ENCODE measurements at places on chromosomes 12 and 14.

DNA sequence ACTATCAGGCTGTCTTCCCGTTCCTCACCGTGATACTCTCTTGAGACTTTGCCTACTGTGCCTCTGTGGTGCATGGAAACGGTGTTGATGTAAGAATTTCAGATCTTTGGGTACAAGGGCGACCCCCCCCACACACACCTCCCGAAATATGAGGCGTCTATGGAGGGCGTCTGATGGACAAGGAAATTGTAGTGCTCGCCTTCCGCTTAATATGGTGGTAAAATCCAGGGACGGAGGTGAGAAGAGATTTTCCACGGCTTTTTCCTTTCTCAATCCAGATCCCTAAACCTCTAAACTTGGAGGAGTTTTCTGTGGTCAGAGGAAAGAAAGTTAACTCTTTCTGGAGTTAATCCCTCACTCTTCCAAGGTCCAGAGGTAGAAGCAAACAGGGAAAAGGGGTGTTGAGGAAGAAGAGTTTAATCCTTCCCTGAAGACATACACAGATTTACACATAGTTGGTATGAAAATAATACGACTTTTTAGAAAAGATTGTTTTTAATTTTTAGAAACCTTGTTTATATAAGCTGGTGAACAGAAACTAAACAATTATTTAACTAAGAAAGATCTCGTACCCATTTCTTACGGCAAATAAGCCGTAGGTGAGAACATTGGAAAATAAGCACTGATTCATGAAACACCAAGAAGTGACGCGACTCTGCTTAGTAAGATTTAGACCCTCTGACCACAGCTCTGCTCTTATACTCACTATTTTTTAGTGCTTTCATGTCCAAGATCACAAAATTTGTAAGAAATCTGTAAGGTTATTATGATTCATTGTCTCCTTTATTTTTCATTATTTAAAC, 23.1 kb upstream of the RNASE12 start:
- peak; percentile 42 for DNase-seq

GRCh38 chr12:89783359-89784060, 74.9 kb upstream of the ATP2B1 start:
- no peak for DNase-seq

- DNase-seq: no peak
These were observed 111.8 kb downstream of the KIF26A start for GRCh38 chr14:104250175-104250574.

- DNase-seq: peak; percentile 62
These were observed 157.7 kb downstream of the TTC7B start for GRCh38 chr14:90658541-90658967.

- no peak for DNase-seq
These were observed 52.7 kb downstream of the CYP46A1 start for GRCh38 chr14:99736603-99737371.

- no peak for DNase-seq
These were observed 245.7 kb downstream of the KCNC2 start for GRCh38 chr12:74963867-74964331.

DNA sequence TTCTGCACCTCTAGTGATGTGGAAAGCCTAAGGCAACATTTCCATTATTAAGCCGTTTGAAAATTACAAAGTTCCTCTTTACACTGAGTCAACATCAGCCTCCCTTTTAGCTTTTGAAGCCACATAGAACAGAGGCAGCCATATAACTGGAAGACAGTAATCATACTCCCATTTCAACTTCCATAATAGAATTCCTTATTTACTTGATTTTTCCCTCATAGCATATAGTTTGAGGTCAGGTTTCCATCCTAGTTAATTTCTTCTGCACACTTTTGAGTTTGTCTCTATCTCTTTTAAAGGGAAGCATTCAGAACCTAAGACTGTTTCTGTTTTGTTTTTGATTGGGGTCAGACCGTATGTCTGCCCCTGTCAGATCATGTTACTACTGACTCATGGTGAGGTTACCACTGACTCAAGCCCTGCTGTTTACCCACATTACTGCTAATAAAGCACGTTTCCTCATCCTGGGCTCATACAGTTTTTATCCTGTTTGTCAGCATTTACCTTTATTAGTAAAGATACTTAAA, 161.0 kb downstream of the SLC38A4 start:
- peak; percentile 36 for DNase-seq

DNA sequence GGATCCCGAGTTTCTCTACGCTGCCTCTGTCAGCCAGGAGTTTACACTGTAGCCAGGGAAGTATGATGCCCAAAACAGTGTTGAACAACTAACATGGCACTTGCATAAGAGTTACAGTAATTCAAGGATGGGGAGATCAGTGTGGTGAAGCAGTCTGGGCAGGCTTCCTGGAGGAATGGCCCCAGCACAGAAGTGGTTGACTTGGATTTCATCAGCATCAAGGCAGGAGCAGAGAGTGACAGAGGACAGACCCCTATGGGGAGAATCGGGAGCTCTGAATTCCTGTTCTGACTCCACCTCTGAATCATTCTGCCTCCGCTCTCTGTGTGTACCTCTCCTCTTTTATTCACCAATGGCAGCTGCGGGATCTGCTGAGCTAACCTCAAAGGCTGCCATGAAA, 124.5 kb downstream of the KCNA5 start:
- no peak for DNase-seq

DNA sequence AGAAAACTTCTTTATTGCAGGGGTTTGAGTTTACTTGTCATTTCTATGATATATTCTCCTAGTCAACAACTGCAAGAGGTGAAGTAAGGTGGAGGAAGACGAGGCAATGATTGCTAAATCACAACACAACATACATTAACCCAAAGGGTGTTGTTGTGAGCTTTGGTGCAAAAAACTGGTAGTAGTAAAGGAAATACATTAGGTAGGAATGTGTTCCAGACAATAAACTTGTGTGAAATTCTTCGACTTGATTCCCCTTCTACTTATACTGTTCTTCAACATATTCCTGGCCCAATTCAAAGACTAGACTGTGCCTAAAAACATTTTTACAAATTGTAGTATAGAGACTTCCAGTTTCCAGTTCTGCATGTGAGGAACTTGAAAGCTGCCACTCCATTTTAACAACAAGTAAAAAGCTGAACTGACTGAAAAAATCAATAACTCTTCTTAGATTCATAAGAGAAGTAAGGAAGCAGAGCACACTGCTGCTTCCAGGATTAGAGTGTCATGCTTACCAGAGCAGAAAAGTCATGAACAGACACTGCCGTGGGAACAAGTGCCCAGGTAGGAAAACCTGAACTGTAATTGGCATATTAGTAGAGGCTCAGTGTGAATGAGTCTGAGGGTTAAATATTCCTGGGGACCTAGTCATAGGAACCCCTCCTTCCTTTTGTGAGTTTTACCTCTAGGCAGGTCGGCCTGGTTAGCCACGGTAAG, 22.2 kb downstream of the COX8C start:
- DNase-seq: no peak

GRCh38 chr12:120978296-120979219, at the start of gene HNF1A:
TSS of gene HNF1A (plus strand) at chr12:120978543. CDS start at chr12:120978769, 226 bp downstream.
- no peak for DNase-seq

- no peak for DNase-seq
These were observed 37.0 kb downstream of the BTG1 start for GRCh38 chr12:92108651-92109050.

- DNase-seq: no peak
These were observed 8.0 kb downstream of the RAN start for GRCh38 chr12:130879781-130880389.

DNA sequence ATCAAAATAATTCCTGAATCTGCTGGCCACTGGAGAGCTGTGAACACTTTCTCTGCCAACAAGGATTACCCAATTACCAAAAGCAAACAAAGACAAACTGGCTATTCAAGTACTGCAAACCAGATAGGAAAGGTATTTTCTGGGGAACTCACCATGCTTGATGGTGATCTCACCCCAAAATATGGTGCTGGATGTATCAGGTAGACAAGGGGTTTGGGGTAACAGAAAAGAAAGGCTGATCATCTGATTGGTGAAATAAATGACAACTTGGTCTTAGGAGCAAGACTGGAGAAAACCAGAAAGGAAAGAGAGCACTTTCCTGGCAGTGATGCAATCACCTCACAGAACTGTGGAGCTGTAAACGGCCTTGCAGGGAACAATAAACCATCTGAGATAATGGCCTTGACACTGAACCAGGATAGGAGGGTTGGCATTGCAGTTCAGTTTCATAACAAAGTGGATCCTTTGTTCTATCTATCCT, 31.0 kb upstream of the NPFF start:
- DNase-seq: no peak

- DNase-seq: no peak
These were observed 658 bp upstream of the CEP128 start for GRCh38 chr14:80942191-80942600.

- DNase-seq: no peak
These were observed 157.3 kb upstream of the PLXNC1 start for GRCh38 chr12:93990832-93991803.

GRCh38 chr14:21476523-21476924, 235 bp downstream of the RAB2B start:
- peak; percentile 71 for DNase-seq

DNA sequence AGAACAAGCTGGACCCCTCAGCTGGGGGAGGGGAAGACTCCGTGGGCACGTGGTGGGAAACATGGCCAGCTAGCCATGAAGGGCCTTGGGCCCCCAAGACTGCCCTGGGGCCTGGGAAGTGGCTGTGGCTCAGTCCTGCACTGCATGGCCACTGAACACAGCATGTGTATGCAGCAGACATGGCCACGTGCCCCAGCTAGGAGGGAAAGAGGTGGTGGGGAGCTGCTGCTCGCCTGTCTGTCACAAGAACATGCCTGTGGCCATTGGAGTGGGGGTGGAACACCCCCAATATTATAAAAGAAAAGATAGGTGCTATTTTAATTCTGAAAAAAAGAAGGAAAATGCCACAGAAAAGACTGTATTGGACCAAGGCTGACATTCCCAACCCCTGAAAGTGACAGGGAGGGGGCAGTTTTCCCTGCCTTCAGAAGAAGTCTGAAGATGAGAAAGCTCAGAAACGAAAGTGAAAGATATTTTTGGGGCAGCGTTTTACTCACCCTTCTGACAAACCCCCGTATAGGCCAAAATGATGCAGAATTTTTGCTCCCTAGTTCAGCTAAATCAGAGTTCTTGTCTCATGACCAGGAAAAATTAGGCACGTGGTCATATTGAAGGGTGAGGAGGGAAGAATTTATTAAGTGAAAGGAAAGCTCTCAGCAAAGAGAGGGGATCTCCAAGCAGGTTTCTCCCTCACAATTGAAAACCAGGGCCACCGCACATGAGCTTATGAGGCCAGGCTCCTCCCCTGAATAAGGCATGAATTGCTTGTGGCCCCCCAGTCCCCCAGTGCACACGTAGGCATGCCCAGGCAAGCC, 35.2 kb upstream of the PCNX1 start:
- DNase-seq: no peak

- no peak for DNase-seq
These were observed 36.0 kb downstream of the ADAMTS20 start for GRCh38 chr12:43516045-43516444.

- no peak for DNase-seq
These were observed 1445.8 kb upstream of the FLRT2 start for GRCh38 chr14:84084056-84084630.

GRCh38 chr12:25959071-25959961, 834 bp downstream of the RASSF8 start:
- no peak for DNase-seq

GRCh38 chr12:32617534-32617933, 61.6 kb upstream of the DNM1L start:
- DNase-seq: no peak

GRCh38 chr14:62956413-62956812, 88.8 kb downstream of the KCNH5 start:
- no peak for DNase-seq

DNA sequence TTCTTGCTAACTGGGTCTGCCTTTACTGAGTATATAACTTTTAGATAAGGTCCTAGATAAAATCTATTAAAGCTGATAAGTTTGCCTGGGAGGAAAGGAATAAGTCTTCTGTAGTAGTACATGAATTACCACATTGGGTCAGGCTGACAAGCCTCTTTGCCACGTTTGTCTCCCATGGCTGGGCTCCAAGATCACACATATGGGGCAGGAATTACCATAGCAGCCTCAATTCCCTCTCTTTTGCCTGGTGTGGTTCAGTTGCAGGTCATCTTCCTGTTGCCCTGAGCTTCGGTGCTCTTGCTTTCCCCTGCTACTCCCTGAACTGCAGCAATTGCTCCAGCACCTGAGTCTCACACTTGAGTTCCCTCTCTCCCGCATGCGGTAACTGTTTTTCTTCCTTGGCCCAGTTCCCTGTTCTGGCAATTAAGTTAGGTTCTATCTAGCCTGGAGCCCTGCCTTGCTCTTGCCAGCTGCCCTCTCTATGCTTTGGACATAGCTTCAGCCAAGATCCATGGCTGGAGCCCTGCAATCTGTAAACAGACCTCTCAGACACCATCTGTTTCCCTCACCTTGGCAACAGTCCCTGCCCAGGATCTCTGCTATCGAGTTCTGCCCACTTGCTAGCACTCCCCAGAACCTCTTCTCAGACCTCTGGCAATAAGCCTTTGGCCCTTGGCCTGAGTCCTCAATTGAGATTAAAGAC, 5.8 kb upstream of the GLT8D2 start:
- no peak for DNase-seq

DNA sequence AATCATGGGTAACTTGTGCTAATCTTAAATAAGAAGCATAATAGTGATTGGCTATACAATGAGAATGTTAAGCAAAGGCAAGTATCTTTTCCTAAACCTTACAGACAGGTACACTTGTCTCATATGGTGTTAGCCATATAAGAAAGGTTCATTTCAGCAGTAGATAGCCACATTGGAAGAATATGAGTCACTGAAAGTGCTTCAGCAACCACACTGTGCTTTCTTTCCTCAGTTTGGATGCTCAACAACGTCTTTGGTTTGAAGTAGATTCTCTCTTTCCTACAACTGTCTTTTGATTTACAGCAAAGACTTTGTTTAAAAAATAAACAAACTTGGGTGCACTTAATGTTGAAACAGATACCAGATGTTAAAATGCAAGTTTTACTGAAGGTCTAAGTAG, 8.9 kb downstream of the DDHD1 start:
- no peak for DNase-seq

GRCh38 chr14:88492272-88493089, 62.3 kb downstream of the PTPN21 start:
- peak; percentile 63 for DNase-seq

GRCh38 chr14:98853063-98853729, 418.8 kb downstream of the BCL11B start:
- DNase-seq: no peak

GRCh38 chr14:30993071-30993470, 32.4 kb upstream of the AP4S1 start:
- DNase-seq: no peak

GRCh38 chr14:74085828-74086227, 1.1 kb downstream of the LIN52 start:
- DNase-seq: no peak

- DNase-seq: no peak
These were observed 189.7 kb upstream of the GRIN2B start for GRCh38 chr12:14171106-14171505.

GRCh38 chr12:55906056-55906455, 21.6 kb downstream of the PYM1 start:
- DNase-seq: no peak

DNA sequence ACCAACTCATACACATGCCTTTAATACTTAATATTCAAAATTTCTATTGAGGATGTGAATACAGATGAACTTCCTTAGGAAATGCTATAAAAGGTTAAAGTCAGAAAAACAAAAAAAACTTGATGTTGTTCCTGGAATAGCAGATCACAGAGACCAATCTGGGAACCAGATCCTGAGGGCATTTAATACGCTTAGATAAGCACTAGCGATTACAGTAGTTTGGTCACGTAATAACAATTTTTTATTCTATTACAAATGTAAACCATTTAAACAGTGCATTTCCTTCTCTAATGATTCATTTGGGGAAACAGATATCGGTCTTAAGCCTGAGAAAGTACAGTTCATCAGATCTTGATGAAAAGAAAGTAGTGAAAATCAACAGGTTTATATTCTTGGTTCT, 30.8 kb upstream of the ABCC9 start:
- DNase-seq: no peak
